Heart left ventricle (tissue), 16 donors: ENCODE measurements at places on chromosomes 7 and 10. TPM values are rescaled to one million over a fixed set of nuclear protein-coding genes. Genes with fewer than 3 reads are reported as not detected.

DNA sequence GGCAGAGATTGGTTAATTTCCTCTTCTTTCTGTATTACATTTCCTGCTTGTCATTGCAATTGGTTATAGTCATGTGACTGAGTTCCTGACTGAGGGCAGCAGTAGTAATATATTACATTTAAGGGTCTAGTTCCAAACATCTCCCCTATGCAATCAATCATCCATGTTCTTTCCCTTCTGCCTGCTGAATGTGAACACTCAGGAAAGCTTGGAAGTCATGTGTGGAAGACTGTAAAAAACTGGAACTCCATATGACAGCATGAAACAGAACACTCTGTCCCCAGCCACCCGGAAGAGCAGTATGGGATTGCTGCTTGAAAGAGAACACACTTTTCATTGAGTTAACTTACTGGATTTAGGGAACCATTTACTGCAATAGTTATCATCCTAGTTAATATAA, 459.7 kb upstream of the SEMA3A start:
- DNase-seq, result no peak

DNA sequence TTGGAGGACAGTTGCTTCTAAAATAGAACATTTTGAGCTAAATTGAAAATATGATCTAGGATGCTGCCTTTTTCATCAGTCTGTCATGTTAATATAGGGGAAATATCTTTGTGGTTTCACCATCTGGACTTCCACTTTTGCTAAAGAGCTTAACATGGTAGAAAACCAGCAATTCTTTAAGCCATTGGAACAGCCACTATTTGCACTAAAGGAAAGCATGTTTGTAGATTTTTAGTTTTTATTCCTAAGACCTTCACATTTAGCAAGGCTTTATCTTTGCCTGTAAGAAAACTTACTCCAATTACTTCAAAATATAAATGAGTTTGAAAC, 291.0 kb downstream of the RNLS start:
- no peak for DNase-seq

Gene MET
- total RNA-seq, result 11.1 TPM

Gene SLC16A12
- total RNA-seq, result 2.0 TPM
